Activated CD8-positive, alpha-beta T cell treated with anti-CD3 and anti-CD28 coated beads, Interleukin-2, amount 10 ng/mL, durations not matched to agents 7 days and 5 days (primary cell): ENCODE measurements at places on chromosomes 3 and 15. TPM values are rescaled to one million over a fixed set of nuclear protein-coding genes. Genes with fewer than 3 reads are reported as not detected.

GCHFR gene
- total RNA-seq = 50.8 TPM

SLC7A14 gene
- total RNA-seq = not detected

ALDH1L1 gene
- not detected for total RNA-seq

TUSC7 gene
- not detected for total RNA-seq

RTP1 gene
- not detected for total RNA-seq

COL7A1 gene
- 1.6 TPM for total RNA-seq

ISL2 gene
- 0.37 TPM for total RNA-seq

LSMEM2 gene
- not detected for total RNA-seq

IL12A gene
- total RNA-seq = not detected

SEMA3G gene
- total RNA-seq = 0.21 TPM

AHSG gene
- total RNA-seq = not detected

GOLGA8J gene
- not detected for total RNA-seq

RHCG gene
- total RNA-seq = not detected

TMC3 gene
- total RNA-seq = not detected

SYNM gene
- 0.18 TPM for total RNA-seq

TLR9 gene
- total RNA-seq = 0.52 TPM
